ENCODE measurements at places on chromosomes 1 and 21.

GRCh38 chr1:228891272-228892034 is 156.2 kb downstream of the RHOU start:
- DNase-seq = no peak

- no peak for DNase-seq
Measured at GRCh38 chr1:183024317-183025009, 1.2 kb downstream of the LAMC1 start.

GRCh38 chr1:223410036-223410435 is 16.8 kb downstream of the CCDC185 start:
- DNase-seq = no peak

DNA sequence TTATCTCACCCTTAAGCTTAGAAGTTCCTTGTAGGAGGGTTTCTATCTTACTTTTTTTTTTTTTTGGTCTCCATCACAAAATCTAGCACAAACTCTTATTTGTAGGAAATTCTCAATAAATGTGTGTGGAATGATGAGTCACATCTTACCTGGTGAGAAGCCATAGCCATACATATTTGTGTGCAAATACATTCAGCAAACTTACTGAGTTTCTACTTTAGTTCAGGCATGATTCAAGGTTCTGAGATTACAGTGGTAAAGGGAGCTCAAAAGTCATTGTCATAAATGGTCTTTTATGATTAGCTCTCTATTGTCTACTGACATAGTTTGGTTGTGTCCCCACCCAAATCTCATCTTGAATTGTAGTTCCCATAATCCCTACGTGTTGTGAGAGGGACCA is 193.1 kb upstream of the UBE2U start:
- no peak for DNase-seq

DNA sequence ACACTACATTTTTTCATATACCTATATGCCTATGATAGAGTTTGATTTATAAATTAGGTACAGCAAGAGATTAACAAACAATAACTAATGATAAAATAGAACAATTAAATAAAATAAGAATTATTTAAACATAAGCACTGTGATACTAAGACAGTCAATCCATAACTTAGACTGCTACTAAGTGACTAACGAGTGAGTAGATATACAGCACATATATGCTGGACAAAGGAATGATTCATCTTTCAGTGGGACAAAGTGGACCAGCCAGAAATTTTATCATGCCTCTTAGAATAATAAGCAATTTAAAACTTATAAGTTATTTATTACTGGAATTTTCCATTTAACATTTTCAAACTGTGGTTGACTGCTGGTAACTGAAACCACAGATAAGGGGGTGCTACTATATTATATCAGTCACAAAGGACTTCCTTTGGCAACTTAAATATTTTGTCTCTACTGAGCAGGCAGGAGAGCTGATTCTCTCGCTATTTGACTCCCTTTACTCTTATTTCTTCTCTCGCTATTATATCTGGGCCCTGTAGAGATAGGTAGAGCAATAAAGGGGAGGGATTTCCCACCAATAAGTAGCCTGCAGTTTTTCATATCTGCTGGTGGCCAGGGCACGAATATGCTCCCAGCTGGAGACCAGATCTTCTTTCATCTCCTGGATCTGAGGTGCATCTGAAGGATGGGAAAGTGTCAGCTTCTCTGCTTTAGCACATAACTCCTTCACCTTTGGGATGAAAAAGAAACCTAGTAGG is 10.8 kb downstream of the SPTA1 start:
- DNase-seq = no peak

- no peak for DNase-seq
Measured at GRCh38 chr21:45525153-45525909, 16.9 kb downstream of the SLC19A1 start.

GRCh38 chr1:99438656-99439230 is 174.5 kb downstream of the PLPPR4 start:
- DNase-seq = no peak

GRCh38 chr21:42227909-42228708 is 9.2 kb downstream of the ABCG1 start:
- no peak for DNase-seq

GRCh38 chr1:51642739-51643142 is 25.8 kb downstream of the OSBPL9 start:
- no peak for DNase-seq

DNA sequence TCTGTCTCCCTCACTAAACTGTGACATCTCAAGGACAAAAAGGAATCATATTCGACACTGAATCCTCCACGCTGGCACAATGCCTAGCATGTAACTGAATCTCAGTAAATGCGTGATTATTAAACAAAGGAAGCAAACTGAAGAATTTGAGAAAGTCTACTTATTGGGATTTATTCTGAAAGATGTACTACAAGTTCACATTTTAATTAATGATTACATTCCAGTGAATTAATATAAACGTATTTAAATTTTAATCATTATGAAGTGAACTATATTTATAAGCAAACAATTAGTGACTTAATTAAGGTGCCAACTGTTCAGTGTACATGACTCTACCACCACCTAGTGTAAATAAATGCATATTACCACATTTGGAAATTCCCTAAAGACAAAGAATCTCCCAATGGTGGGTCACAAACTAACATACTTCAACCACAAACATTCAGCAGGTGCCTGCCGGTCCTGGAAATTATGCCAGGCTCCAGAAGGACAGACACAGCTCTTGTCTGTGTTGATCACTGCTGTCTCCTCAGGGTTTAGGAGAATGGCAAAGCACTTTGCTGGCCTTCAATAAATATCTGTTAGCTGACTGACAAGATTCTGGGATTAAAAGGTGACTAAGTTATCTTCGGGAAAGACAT is 56.3 kb downstream of the SMYD3 start:
- peak; percentile 31 for DNase-seq
